ENCODE measurements at places on chromosomes 7 and 10.

DNA sequence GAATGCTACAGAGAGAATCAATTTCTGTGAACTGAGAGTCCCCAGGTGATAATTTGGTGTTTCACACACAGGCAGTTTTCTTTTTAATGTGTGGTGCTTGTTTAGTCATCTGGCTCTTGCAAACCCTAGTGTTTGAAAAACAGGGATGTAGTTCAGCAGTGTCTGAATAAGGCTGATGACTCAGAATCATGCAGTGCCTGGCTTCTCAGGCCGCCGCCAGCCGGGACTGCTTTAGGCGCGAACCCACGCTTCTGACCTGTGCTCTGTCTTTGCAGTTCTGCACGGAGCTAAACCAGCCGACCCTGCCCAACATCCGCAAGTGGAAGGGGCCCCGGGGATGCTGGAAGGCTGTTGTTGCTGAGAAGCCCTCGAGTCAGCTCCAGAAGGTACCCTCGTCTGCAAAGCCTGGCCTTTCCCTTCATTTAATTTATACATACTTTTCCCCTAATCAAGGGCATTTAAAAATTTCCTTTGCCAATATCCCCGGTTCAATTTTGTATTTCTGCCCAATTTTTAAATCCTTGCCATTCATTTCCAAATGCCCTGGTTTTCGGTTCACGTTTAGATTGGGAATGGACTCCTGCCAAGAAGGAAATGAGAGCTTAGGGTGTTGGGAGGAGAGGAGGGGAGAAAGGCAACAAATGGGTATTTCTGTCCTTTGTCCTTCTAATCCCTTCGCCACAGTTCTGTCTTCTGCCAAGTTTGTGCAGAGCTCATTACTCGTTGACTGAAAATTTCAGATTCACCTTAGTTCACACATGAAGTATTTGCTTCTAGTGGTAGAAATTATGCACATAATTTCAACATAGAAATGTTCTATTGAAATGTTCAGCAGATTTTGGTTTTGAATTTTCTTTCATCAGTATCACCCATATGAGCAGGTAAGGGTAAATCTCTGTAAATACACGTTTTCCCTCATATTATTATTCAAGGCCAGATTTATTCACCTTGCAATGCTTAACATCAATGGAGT is 108.5 kb upstream of the ANLN start:
- DNase-seq, result no peak

GRCh38 chr10:55449981-55450380 is 649.0 kb upstream of the PCDH15 start:
- DNase-seq, result no peak

DNA sequence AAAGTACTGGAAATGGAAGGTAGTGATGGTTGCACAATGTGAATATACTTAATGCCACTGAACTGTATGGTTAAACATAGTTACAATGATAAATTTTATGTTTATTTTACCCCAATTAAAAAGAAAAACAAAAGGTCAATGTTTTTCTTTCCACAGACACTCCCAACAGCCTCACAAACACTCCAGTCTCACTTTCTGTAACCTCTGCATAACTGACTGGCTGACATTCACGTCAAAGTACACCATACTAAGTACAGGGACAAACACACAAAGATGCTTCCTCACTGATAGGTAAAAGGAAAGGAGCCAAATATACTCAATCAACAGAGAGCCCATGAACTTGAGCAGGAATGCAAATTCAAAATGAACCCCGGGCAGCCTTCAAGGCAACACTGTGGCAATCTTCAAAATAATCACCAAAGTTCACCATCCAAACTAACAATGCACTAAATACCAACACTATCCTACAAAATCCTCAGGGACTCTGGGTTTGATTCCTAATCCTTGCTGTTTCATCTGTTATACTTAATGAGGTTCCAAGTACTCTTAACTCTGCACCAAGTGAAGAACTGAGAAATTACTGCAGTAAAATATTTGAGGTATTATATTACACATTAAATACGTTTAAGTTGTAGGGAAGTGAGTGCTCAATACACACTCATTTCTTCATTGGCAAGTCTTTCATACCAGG is 90.8 kb downstream of the ARMH3 start:
- DNase-seq, result no peak

DNA sequence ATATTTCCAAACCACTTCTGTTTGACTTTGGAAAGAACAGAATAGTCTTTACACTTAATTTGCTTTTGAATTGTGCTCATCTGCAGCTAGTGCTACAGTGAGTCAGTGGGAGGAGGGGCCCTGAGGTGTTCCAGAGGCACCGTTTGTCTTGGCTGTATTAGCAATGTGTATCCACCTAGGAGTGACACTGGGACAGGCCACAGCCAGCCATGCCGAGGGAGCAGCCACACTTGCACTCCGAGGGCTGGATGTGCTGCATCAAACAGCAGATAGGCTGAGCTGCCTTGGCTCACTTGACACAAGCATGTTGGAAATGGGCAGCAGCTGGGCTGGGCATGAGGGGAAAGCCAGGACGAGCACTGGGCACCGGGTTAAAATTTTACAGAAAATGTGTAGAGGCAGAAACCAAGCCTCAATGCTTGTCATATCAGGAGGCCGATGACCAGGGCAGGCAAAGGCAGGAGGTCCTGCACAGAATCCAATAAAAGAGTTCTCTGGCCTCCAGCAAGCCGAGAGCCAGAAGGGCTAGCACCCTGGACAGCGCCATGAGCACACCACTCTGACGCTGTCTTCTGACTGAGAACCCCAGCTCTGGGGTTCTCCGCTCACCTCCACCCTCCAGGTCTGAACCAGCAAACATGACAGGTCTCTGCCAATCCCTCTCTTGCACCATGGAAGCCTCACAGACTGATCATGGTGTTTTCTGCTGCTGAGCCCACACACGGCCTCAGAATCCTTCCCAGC is 163.3 kb downstream of the GRID1 start:
- DNase-seq, result no peak

GRCh38 chr7:49783446-49783845 is 10.0 kb downstream of the VWC2 start:
- no peak for DNase-seq

DNA sequence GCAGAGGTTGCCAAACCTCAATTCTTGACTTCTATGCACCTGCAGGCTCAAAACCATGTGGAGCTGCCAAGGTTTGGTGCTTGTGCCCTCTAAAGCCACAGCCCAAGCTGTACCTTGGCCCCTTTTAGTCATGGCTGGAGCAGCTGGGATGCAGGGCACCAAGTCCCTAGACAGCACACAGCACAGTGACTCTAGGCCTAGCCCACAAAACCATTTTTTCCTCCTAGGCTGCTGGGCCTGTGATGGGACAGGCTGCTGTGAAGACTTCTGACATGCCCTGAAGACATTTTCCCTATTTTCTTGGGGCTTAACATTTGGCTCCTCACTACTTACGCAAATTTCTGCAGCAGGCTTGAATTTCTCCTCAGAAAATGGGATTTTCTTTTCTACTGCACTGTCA is 27.8 kb upstream of the LRRN3 start:
- no peak for DNase-seq

Measured in stimulated activated CD4-positive, alpha-beta T cell treated with anti-CD3 and anti-CD28 coated beads, Interleukin-12 subunit alpha, Interleukin-12 subunit beta, amount 100 ng/mL, for 4 hours (primary cell).